Stimulated activated CD4-positive, alpha-beta T cell treated with anti-CD3 and anti-CD28 coated beads, Interleukin-4, amount 100 ng/mL, for 1 hour (primary cell): ENCODE measurements at places on chromosomes 4 and X.

- DNase-seq = no peak
These were observed 34.2 kb downstream of the DCK start for GRCh38 chr4:71027611-71028010.

DNA sequence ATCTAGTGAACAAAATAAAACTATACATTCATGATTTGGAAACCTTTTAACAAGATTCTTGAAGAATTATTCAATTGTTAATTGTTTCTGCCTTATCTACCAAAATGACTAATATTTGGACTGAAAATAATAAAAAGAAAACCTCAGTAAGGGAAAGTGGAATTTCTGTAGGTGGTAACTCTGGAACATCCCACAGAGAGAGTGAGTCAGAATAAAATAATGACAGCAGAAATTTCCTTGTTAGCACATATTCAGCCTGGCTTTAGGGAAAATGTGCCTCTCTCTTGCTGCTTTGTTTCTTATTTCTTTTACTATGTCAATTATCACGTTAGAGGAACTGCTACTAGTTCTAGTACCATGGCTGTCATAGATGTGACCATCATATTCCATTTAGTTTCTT lies 421.5 kb upstream of the GNPDA2 start:
- no peak for DNase-seq

DNA sequence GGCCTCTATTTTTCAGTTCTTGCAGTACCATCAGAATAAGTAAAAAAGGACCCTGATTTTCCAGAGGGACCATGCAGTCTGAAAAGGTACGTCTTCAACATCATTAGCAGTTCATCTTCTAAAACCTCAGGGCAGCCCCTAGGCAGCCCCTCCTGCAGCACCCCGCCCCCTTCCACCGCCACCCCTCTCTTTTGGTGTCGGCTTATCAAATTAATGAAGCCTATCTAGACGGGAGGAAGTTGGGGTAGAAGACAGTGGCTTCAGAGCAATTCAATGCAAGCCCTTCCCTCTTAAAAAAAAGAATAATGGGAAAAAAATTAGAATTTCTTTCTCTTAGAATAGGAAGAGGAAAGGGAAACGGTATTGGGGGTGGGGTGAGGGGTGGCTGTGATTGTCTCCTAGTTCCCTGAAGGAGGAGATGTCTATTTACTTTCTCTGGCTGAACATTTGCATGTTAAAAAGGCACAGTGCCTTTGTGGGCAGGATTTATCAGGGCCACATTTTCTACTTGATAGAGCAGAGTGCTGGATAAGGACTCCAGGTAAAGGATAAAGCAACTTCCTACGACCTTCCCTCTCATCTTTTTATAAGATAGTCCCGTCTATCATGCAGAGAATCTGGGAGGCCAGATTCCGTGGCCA lies 159.4 kb downstream of the MGST2 start:
- no peak for DNase-seq

DNA sequence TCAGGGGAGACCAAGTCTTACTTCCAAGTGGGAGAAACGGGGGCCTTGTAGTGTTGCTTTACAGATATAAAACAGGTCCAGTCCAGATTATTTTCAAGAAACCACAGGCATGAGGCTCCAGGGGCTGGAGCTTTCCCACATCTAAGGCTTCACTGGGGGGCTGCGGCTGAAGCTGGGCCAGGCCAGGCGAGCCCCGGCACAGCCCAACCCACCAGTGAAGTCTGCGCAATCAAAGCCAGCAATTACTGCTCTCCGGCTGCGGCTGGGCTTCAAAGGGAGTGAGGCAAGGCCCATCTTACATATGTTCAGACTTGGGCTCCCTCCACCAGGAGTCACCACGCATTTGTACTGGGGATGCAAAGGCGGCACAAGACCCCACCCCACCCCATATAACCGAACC lies 61.7 kb downstream of the HADH start:
- DNase-seq = no peak

DNA sequence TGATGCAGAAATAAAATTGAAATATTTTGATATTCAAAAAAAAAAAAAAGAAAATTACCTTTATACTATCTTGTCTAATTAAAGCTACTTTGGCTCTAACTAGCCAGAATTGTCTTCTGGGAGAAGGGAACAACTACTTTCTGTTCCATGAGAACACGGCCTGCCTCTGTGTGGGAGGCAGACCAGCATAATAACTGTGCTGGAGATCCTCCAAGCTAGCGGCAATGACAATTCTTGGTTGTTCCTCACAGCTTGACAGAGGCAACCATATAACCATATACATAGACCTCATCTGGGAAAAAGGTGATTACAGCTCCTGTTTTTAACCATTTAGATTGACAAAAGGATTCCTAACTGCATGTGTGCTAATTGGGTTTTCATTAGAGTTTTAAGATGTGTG lies 95.7 kb downstream of the RBMX2 start:
- DNase-seq = no peak

DNA sequence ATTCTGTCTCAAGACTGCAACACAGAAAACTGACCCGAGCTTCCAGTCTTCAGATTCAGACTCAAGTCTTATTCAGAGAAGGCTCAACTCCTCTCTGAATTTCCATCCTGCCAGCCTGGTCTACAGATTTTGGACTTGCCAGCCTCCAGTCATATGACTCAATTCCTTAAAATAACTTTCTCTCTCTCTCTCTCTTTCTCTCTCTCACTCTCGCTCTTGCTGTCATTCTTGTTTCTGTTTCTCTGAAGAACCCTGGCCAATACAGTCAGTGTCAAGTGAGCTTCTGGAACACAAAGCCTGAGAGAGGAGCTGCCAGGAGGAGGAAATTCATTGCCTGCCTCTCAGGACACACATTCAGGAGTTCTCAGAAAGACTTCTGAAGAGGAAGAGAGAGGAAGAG lies 154.9 kb downstream of the PARM1 start:
- DNase-seq = no peak

DNA sequence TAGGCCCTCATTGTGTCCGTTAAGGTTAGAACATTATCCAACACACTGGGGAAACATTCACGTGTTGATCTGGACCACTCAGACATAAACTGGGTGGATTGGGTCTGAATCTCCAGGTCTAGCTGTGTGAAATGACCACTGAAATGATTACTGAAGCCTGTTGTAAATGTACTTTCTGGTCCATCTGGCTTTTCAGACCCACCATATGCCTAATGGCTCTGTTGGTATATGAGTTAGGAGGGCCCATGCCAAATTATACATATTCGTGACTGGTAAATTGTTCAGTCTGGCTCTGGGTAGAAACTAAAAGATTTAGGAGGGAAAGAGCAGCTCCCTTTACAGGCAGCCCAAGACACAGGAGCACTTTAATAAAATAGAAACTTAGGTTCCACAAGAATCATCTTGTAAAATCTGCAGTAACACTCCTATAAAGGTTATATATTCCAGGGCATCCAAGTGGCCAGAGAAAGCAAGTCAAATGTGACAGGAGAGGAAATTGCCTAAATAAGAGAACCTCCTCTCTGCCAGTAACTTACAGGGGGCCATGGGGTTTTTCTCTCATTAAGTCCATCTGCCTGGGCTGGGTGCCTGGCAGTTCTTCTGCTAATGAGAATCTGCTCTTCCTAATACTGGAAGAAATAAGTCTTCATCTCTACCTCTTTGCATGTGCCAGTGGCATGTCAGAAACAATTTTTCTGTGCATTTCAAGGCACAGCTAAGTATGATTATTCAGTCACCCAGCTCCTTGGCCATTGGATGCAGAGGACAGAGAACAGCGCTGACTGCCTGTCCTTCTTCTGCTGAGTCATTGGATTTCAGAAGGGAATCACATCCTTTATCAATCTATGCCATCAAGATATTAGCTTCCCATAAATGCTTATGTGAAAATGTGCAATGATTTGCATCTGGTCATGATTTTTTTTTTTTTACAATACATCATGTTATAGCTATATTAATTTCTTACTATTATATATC lies 112.6 kb downstream of the GLRA2 start:
- no peak for DNase-seq

GRCh38 chr4:15027921-15028435 lies 25.7 kb downstream of the CPEB2 start:
- no peak for DNase-seq

- no peak for DNase-seq
These were observed 53.9 kb downstream of the FGFBP1 start for GRCh38 chr4:15884666-15885065.

- DNase-seq = no peak
These were observed 332.7 kb upstream of the IGFBP7 start for GRCh38 chr4:57442831-57443291.
